IMR-90 (cell line): ENCODE measurements at places on chromosomes 13 and 19. TPM values are rescaled to one million over a fixed set of nuclear protein-coding genes. Genes with fewer than 3 reads are reported as not detected.

Gene ZNF541
- total RNA-seq = not detected in 2 replicates

Gene OR4F17
- total RNA-seq = not detected in 2 replicates

Gene MBNL2
- total RNA-seq = 103 and 126 TPM in 2 replicates

Gene ZNF14
- total RNA-seq = 5.4 and 5.6 TPM in 2 replicates

Gene ZNF709
- total RNA-seq = 3.8 and 4.2 TPM in 2 replicates

Gene LINGO3
- not detected in 2 replicates for total RNA-seq

Gene POU2F2
- 0.54 and 0.56 TPM in 2 replicates for total RNA-seq

Gene IGFLR1
- total RNA-seq = 0.72 and 2.8 TPM in 2 replicates

Gene ZNF99
- total RNA-seq = not detected in 2 replicates

Gene GIPR
- 0.18 and 0.28 TPM in 2 replicates for total RNA-seq

Gene TPP2
- total RNA-seq = 52.9 and 62.2 TPM in 2 replicates

GRCh38 chr13:61880578-61881283 lies 465.1 kb upstream of the PCDH20 start:
- peak; percentile 5 for DNase-seq
- no peaks in the 10 kb centered on the region for H3K4me1 ChIP-seq
- no peaks in the 10 kb centered on the region for H3K36me3 ChIP-seq
- no peak overlapping the region for H3K27ac ChIP-seq

DNA sequence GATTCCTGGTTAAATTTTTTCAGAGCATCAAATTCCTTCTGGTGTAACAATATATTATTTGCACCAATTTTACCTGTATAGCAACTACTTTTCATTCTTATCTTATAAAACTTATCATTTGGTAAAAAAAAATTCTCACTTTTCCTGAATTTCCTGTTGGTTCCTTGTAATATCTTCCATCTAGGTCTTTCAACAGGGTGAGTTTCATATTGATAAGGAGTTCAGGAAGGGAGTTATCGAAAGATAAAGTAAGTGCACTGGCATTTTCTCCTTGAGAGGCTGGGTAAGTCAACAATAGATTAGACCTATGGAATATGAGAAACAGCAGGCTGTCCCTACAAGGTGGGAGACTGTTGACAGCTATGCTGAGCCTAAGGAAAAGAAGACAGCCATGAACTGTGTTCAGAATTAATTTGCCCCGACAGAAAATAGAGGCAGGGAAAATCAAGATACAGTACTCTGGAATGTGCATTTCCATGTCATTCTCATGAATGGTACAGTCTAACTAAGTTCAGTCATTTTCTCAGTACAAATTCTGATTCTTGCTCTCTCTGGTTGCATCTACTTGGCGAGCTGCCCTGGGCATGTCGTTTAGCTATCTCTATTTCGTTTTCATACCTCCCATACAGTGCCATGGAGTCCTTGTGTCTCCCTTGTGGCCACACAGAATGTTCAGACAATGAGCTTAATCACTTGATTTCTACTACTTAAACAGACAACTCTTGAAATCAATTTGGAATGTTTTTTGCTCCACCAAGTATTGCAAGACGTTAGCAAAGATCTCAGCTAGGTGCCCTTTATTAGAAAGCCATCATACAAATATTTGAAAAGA lies 9.9 kb downstream of the IGFL1 start:
- H3K36me3 ChIP-seq = no peaks in the 10 kb centered on the region
- no peaks in the 10 kb centered on the region for H3K4me1 ChIP-seq
- H3K27me3 ChIP-seq = peaks cover 25% of the 10 kb centered on the region
- no peak overlapping the region for H3K27ac ChIP-seq

DNA sequence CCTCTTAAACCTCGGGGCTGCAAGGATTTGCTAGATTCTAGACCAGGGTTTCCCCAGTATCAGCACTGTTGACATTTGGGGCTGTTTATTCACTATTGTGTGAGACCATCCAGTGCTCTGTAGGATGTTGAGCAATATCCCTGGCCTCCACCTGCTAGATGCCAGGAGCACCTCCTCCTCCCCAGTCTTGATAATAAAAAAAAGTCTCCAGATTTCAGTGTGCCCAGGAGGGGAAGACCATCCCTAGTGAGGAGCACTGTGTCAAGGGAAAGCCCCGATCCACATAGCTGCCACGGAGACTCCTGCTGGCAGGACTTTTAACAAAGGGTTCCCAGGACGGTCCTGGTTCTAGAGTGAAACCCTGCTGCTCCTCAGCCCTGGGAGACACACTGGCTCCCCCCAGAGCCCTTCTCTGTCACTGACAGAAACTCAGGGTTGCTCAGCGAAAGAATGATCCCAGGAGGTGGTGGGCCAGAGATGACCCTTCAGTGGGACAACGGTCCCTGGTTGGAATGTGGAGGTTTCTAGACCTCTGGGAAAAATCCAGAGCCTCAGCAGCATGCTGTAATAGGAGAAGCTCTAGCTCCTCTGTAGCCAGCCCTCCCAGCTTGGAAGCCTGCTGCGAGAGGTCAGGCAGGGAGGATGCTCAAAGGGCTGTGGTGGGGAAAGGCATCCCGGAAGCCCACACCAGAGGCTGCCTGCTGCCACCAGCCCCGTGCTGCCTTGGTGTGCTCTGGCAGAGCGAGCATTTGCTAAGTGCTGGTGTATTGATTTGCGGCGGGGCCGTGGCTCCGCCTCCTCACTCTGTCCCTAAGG lies 20.3 kb downstream of the LYL1 start:
- no peak overlapping the region for H3K4me3 ChIP-seq
- no peaks in the 10 kb centered on the region for H3K27me3 ChIP-seq
- peak; percentile 62 for DNase-seq
- peaks cover 51% of the 10 kb centered on the region for H3K36me3 ChIP-seq
- peaks cover 30% of the 10 kb centered on the region for H3K4me1 ChIP-seq
- no peak overlapping the region for H3K27ac ChIP-seq

- H3K36me3 ChIP-seq = no peaks in the 10 kb centered on the region
- no peak overlapping the region for H3K4me3 ChIP-seq
- DNase-seq = no peak
- no peak overlapping the region for H3K27ac ChIP-seq
Observed at GRCh38 chr19:16296713-16297112, 27.9 kb upstream of the KLF2 start.

DNA sequence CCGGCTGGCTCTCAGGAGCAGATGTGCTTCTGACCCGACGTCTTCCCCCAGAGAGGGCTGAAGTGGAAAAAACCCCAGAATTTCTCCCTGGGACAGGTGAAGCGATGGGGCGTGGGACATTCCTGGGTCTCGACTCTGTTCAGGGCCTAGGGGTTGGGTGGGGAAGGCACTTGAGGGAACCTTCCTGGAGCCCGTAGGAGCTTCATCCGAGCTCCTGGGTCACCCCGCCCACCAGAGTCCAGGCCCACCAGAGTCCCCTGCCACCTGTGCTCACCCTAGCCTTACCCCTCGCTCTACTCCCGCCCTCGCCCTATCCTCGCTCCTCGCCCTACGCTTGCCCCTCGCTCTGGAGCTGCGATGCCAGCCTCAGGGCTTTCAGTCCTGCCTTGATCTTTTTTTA lies 23.2 kb downstream of the EPN1 start:
- H3K4me3 ChIP-seq = no peak overlapping the region
- no peaks in the 10 kb centered on the region for H3K4me1 ChIP-seq
- no peak overlapping the region for H3K27ac ChIP-seq
- peaks cover 38% of the 10 kb centered on the region for H3K36me3 ChIP-seq

- H3K4me1 ChIP-seq = no peaks in the 10 kb centered on the region
- H3K4me3 ChIP-seq = no peak overlapping the region
- no peaks in the 10 kb centered on the region for H3K36me3 ChIP-seq
- no peak for DNase-seq
- H3K27ac ChIP-seq = no peak overlapping the region
- H3K27me3 ChIP-seq = no peaks in the 10 kb centered on the region
Observed at GRCh38 chr19:19750842-19751790, 18.2 kb upstream of the ZNF14 start.

DNA sequence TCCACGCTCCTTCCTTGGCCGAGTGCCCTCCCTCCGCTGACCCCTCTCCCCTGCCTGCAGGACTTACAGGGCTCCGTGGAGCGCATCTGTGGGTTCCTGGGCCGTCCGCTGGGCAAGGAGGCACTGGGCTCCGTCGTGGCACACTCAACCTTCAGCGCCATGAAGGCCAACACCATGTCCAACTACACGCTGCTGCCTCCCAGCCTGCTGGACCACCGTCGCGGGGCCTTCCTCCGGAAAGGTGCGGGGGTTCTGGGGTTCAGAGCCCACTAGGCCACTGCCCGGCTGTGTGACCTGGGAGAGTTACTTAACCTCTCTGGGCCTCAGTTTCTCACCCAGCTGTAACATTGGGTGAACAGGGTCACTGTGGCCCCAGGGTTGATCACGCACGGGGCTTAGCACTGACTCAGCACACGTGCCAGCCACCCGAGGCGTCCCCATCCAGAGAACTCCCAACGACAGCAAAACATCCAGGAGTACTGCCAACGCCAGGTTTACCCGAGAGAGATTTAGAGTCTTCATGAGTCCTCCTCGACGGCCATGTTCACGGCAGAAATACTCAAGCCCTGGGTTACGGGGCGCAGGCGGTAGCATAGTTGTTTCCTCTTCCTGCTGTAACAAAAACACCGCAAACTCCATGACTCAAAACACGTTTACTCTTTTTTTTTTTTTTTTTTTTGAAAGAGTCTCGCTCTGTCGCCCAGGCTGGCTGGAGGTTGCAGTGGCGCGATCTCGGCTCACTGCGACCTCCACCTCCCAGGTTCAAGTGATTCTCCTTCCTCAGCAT lies 9.7 kb upstream of the SPACA4 start:
- no peaks in the 10 kb centered on the region for H3K4me1 ChIP-seq
- DNase-seq = no peak
- H3K4me3 ChIP-seq = no peak overlapping the region
- H3K36me3 ChIP-seq = no peaks in the 10 kb centered on the region

GRCh38 chr19:8238251-8238650 lies 29.1 kb downstream of the CERS4 start:
- H3K27ac ChIP-seq = no peak overlapping the region
- no peaks in the 10 kb centered on the region for H3K36me3 ChIP-seq
- DNase-seq = no peak
- peaks cover 12% of the 10 kb centered on the region; the same call in 1 of the 2 replicates for H3K4me1 ChIP-seq
- H3K4me3 ChIP-seq = no peak overlapping the region

DNA sequence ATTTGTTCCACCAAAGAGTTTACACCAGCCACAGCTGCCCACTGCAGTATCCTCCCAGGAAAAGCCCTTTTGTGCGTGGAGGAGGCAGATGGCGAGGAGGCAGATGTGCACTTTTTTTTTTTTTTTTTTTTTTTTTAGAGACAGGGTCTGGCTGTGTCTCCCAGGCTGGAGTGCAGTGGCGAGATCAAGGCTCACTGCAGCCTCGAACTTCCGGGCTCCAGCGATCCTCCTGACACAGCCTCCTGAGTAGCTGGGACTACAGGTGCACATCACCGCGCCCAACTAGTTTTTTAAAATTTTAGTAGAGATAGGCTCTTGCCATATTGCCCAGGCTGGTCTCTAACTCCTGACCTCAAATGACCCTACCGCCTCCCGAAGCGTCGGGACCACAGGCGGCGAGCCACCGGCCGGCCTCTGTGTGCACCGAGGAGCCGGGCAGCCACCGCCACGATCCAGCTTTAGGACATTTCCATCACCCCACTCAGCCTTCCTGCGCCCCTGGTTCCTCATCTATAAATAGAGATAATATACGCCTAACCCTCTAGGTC lies 563 bp upstream of the PDCD5 start:
- H3K27me3 ChIP-seq = no peaks in the 10 kb centered on the region
- H3K36me3 ChIP-seq = peaks cover 13% of the 10 kb centered on the region
- DNase-seq = no peak
- peak overlapping the region; percentile 81 for H3K4me3 ChIP-seq
- H3K4me1 ChIP-seq = peaks cover 2% of the 10 kb centered on the region; the same call in 1 of the 2 replicates

- H3K27me3 ChIP-seq = no peaks in the 10 kb centered on the region
- H3K4me3 ChIP-seq = no peak overlapping the region
- H3K4me1 ChIP-seq = no peaks in the 10 kb centered on the region
- H3K27ac ChIP-seq = no peak overlapping the region
Observed at GRCh38 chr13:53863520-53863919, 834.9 kb downstream of the OLFM4 start.

GRCh38 chr13:48737689-48738088 lies 84.0 kb downstream of the CYSLTR2 start:
- peaks cover 2% of the 10 kb centered on the region; the same call in 1 of the 2 replicates for H3K27me3 ChIP-seq
- H3K27ac ChIP-seq = no peak overlapping the region
- DNase-seq = no peak
- peaks cover 5% of the 10 kb centered on the region; the same call in 1 of the 2 replicates for H3K4me1 ChIP-seq
- H3K4me3 ChIP-seq = no peak overlapping the region

DNA sequence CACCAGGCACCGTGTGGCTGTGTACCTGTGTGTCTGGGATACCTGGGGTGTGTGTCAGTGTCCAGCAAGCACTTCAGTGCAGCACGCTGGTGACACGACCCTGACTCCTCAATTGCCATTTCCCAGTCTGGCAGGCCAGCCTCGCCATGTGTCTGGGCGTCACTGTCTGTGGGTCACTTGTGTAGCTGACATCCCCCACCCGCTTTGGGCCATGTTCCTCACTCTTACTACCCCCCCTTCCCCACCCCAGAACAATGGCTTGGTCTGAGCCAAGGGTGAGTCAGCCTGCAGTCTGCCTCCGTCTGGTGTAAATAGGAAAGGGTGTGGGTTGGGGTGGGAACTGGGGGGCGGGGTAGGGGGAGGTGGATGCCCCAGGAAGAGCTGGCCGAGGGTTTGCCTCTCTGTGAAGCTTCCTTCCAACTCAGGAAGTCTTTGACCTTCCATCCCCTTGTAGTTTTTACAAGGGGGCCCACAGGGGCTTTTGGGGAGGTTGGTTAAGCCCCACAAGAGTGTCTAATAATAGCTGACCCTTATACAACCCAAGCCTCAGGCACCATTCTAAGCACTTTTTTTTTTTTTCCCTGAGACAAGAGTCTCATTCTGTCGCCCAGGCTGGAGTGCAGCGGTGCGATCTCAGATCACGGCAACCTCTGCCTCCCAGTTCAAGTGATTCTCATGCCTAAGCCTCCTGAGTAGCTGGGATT lies 17.6 kb downstream of the NOVA2 start:
- H3K27me3 ChIP-seq = peaks cover 17% of the 10 kb centered on the region
- H3K4me1 ChIP-seq = no peaks in the 10 kb centered on the region
- H3K27ac ChIP-seq = no peak overlapping the region
- H3K36me3 ChIP-seq = no peaks in the 10 kb centered on the region
- no peak overlapping the region for H3K4me3 ChIP-seq

DNA sequence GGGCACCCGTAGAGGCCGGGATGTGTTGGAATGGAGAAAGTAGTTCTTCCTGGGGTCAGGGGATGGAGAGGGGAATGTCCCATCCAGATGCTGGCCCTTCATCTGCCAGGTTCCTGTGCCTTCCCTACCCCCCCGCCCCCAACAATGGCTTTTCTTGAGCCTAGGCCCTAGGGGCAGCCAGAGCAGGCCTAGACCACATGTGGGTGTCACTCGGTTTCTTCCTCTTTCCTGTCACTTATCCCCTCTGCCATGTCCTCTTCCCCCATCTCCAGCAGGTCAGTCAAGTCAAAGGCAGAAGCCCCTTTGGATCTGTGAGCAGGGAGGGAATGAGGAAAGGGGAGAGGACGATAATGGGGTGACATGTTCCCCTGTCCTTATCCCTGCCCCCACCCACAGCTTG lies 36.4 kb downstream of the LYL1 start:
- H3K4me3 ChIP-seq = no peak overlapping the region
- no peak overlapping the region for H3K27ac ChIP-seq
- no peak for DNase-seq
- H3K36me3 ChIP-seq = peaks cover 12% of the 10 kb centered on the region

GRCh38 chr19:1569997-1570396 lies 1.9 kb upstream of the MEX3D start:
- no peak overlapping the region for H3K27ac ChIP-seq
- DNase-seq = no peak
- H3K4me1 ChIP-seq = peaks cover 8% of the 10 kb centered on the region
- no peaks in the 10 kb centered on the region; the same call in 1 of the 2 replicates for H3K27me3 ChIP-seq
- H3K36me3 ChIP-seq = no peaks in the 10 kb centered on the region; the same call in 1 of the 2 replicates
- no peak overlapping the region for H3K4me3 ChIP-seq

GRCh38 chr13:102132777-102133295 lies 269.0 kb downstream of the FGF14 start:
- H3K27ac ChIP-seq = no peak overlapping the region
- no peak for DNase-seq
- no peaks in the 10 kb centered on the region for H3K27me3 ChIP-seq
